Activated CD8-positive, alpha-beta memory T cell treated with anti-CD3 and anti-CD28 coated beads, Interleukin-2, amount 50 U/mL, for 4 hours (primary cell): ENCODE measurements at places on chromosomes 7 and 10.

DNA sequence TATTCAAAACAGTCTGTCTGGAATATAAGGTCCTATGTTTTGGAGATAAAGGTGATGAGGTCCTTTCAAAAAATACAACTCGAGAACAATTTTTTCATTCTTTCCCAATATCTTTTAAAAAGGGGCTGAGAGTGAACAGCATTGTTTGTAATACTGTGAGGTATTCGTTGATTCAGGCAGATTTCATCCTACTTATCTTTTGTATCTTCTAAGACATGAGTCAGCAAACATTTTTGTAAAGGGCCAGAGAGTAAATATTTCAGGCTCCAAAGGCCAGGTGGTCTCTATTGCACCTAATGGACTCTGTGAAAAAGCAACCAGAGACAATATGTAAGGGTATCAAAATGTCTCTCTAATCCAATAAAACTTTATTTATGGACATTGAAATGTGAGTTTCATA, 8.1 kb upstream of the ANK3 start:
- no peak for DNase-seq

GRCh38 chr10:32939296-32940111, 18.5 kb downstream of the ITGB1 start:
- DNase-seq: no peak

DNA sequence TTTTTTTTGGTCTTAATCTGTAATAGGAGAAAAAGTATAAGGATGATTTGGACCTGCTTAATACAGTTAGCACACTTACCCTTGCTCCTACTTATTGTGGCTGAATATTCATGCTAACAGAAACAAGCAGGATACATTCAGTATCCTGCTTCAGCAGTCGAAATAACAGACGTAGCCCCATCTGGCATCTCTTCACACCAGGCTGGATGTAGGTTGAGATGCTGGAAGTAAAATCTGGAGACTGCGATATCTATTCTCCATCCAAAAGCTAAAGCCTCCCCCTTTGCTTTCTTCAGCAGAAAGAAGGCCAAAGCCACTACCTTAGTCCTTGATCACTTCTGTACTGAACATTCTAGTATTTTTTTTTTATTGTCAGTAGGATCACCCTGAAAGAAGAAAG, 537.4 kb downstream of the AUTS2 start:
- DNase-seq: no peak

GRCh38 chr7:158263964-158264748, 323.5 kb downstream of the PTPRN2 start:
- DNase-seq: no peak

- no peak for DNase-seq
These were observed 9.6 kb upstream of the TRIM56 start for GRCh38 chr7:101075646-101076045.

- DNase-seq: no peak
These were observed 1.5 kb upstream of the OAT start for GRCh38 chr10:124420254-124420653.

GRCh38 chr7:143318661-143319060, 2.8 kb downstream of the CLCN1 start:
- no peak for DNase-seq

DNA sequence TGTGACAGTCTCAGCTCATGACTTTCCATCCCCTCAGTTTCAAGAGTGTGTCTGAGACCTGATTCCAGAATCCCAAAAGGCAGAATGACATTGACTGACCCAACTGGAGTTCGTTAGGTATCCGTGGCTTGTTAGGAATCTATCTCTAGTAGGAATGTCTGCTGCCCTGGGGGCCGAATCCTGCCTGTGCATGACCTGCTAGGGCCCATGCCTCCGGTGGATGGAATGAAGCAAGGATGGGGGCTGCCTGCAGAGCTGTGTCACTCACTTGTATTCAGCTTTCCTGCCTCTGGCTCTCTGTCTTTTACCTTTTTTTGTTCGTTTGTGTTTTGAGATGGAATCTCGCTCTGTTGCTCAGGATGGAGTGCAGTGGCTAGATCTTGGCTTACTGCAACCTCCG, 129.5 kb downstream of the SDK1 start:
- DNase-seq: no peak

DNA sequence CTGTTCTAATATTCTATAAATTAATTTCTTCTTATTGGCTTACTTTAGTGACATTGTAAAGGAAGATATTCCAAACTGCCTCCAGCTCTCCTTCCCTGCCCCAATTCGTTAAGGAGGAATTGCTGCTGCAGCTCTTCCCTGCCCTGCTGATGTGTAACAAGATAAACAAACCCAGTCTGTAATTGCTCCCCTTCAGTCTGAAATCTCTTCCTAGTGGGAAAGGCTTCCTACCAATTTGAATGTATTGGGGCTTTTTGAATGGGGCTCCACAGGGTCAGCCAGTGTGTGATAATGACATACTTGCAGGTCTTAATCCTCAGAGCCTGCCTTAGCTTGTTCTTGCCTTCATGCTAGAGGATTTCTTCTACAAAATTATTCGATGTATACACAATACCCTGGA, 849.9 kb upstream of the GHITM start:
- no peak for DNase-seq

DNA sequence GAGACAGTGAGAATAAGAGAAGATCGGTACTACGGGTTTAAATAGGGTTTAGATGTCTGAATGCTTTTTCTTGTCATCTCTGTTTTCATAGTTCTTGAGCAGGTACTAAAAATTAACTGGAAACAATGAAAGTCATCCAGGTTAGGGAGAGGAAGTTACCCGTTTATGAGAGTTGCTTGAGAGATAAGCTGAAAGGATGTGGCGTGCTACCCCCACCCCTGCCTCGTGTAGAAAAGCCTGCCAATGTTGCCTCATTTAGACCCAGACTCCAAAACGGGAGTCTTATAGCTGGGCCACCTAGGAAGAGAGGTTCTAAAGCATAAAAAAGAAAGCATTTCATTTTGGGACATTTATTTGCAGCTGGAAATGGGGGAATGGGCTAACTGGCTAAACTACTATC, 10.2 kb downstream of the AKR1C4 start:
- no peak for DNase-seq

DNA sequence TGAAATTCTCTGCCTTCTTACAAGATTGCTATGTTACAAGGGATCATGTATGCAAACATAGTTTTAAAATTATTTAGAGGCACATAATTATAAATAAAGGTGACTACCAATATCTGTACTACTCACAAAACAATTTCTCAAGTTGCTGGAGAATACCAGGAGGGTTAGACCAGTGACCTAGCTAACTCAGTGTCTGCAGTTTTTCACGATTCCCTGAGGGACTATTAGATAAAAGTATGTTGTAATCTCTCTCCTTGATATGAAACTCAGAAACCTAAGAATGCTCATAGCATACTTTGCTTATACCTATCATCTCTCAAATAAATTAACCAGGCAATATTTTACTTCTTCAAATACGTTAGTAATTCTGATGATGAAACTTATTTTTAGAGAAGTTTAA, 534.0 kb upstream of the ANKRD30A start:
- no peak for DNase-seq

GRCh38 chr7:45028138-45028919, 28.3 kb downstream of the CCM2 start:
- no peak for DNase-seq

- DNase-seq: no peak
These were observed 62.2 kb downstream of the SAMD9 start for GRCh38 chr7:93055543-93056107.

- DNase-seq: no peak
These were observed 11.8 kb upstream of the PDCD4 start for GRCh38 chr10:110859973-110860376.

- DNase-seq: no peak
These were observed 18.0 kb upstream of the HILPDA start for GRCh38 chr7:128437426-128438332.

- no peak for DNase-seq
These were observed at the start of gene BMPER for GRCh38 chr7:33905389-33906032. TSS of gene BMPER (plus strand) at chr7:33905539. CDS start at chr7:33905614, 75 bp downstream.

- DNase-seq: no peak
These were observed 53.5 kb upstream of the TNS3 start for GRCh38 chr7:47635091-47636080.

DNA sequence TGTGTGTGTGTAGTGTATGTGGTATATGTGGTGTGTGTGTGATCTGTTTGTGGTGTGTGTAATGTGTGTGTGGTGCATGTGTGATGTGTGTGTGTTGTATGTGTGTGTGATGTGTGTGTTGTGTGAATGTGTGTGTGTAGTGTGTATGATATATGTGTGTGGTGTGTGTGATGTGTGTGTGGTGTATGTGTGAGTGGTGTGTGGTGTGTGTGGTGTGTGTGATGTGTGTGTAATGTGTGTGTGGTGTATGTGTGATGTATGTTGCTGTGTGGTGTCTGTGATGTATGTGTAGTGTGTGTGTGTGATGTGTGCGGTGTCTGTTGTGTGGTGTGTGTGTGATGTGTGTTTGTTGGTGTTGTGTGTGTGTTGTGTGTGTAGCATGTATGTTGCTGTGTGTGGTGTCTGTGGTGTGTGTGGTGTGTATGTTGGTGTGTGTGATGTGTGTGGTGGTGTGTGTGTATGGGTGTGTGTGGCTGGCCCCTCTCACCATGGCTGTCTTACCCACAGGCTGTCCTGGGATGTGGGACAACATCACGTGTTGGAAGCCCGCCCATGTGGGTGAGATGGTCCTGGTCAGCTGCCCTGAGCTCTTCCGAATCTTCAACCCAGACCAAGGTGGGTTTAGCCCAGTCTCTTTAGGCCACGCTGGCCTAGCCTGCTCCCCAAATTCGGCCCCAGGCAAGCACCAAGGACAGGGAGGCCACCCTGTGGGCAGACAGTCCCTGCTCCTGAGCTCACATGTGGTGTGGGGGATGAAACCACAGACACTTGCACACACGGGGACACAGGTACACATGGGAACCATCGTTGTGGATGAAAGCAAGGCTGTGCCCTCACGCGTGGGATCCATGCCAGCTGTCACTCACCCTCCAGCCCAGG, 25.6 kb downstream of the ADCYAP1R1 start:
- no peak for DNase-seq

GRCh38 chr10:55897490-55897921, 463.6 kb downstream of the ZWINT start:
- DNase-seq: no peak

DNA sequence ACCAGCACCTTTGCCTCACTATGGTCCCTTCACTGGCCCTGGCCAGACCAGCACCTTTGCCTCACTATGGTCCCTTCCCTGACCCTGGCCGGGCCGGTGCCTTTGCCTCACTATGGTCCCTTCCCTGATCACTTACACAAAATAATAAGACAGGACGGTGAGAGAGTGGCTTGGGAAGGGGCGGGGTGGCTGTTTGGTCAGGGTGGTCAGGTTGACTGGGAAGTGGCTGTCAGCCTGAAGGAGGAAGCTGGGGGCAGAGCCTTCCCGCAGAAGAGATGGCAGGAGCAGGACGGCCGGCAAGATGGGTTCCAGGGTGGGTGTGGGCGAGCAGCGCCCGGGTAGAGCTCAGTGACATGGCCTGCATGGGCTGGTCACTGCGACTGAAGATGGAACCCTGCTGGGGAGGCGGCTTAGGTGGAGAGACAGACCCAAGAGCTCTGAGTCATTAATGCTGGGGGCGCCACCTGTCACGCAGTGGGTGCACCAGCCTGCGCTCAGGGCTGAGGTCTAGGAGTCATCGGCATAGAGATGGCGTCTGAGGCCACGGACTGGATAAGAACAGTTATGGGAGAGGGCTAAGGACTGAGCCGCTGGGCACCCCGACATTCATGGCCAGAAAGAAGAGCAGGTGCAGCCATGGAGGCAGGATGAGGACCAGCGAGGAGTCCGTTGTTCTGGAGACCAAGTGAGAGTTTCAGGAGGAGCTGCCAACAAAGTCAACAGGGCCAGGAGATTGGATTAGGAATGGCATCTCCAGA, 91.8 kb downstream of the CHST15 start:
- no peak for DNase-seq

DNA sequence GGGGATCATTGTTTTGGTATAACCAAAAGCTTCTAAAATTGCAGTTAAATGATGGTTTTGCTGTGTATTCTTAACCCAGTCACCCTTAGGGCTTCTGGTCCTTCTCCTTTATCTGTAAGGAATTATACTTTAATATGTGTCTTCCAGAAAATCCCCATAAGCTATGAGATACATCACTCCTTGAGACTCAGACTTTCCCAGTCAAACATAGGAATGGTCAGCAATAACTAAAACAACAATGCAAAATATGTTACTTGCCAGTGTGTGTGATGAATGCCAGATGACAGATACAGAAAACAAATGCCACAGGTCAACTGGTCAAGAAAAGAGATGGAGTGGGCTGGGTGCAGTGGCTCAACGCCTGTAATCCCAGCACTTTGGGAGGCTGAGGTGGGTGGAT, 10.1 kb downstream of the ADD3 start:
- no peak for DNase-seq

DNA sequence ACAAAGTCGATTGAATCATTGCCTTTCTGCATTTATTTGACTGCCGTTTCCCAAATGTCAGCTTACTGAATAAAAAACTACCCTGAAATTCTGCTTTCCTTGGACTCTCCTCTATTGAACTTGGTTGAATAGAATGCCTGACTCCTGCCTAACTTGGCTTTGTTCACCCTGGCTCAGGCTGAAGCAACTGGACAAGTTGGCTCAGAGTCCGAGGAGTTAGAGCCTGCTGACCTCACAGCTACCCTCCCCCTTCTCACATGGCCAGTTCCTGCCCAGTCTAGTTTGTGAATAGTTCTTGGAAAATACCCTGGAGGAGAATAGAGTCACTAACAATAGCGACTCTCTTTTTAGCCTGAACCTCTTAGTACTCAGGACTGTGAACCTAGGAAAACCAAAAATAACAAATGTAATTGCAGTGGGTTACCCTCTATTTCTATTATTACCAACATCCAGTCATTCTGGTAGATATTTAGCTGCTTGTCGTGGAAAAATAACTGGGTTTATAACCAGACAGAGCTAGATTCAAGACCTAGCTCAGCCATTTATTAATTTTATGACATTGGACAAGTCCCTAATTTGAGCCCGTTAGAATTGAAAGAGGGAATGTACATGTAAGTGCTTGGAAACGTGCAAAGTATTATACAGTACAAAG, 17.3 kb upstream of the NRBF2 start:
- no peak for DNase-seq

GRCh38 chr10:5547931-5548660, 23.3 kb downstream of the CALML3 start:
- DNase-seq: no peak

GRCh38 chr7:126948664-126949063, 304.1 kb downstream of the GRM8 start:
- no peak for DNase-seq

- DNase-seq: no peak
These were observed 84.9 kb downstream of the RPS24 start for GRCh38 chr10:78118591-78118990.

GRCh38 chr7:151903249-151904032, 26.5 kb upstream of the PRKAG2 start:
- DNase-seq: no peak

- DNase-seq: no peak
These were observed 285.0 kb upstream of the KAT6B start for GRCh38 chr10:74541375-74541774.

GRCh38 chr7:148871030-148871429, 13.1 kb downstream of the EZH2 start:
- DNase-seq: no peak

- no peak for DNase-seq
These were observed 269.3 kb downstream of the BICC1 start for GRCh38 chr10:58781873-58782488.
